ENCODE measurements at places on chromosomes 3 and 15.
A peak's percentile ranks its signal among the peaks of the same experiment; 100 is the strongest.

DNA sequence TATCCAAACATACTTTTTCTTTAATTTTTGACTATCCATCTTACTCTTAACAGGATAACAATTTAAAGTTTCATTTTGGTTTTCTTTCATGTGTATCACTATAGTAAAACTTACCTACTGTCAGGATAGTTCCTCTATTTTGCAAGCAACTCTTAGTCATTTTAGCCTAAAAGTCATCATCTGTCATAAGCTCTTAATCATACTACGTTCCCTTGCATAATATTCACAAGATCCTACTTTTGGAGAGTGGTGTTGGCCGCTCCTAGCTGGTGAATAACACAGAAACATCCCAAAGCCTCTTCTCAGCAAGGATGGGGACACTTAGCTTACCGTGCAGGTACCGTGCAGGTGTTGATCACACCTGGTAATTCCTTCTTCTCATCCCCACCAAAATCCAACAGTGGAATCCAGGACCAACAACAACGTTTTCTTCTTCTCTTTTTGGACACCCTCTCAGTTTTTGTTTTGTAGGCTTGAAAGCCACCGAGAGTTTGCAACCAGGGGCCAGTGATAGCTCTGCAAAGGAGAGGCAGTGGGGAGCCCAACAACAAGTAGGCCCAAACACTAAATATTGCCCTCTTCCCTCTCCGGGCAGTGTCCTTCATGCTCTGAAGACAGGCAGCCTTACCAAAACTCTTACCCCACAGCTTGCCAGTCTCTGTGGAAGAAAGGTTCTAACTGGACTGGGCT lies 433 bp downstream of the FILIP1L start:
- DNase-seq, result no peak

DNA sequence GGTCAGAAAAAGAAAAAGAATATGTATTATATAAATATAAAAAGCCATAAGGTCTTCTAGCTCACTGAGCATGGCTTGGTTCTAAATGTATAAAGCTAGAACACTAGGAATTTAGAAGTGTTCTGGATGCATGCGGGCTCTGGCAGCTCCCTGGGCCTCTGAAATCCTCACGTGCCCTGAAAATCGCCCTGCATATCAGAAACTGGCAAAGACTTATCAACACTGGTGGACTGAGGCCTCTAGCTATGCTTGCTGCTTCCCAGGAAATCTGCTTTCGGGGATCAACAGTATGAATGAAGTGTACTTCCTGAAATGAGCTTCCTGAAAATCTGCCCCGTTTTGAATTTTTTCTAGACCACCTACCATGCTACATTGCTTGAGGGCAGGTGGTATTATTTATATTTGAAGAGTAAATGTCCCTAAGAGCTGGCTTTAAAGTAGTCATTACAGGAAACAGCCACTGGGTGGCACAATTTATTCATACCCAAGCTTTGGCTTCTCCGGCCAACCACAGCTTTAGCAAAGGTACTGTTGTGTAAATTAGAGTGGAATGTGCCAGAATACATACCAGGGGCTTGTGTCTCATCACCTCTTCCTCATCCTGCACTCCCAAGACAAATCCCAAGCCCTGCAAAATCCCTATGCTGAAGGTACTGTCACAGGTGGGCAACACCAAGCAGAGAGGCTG lies 17.7 kb downstream of the CRTAP start:
- DNase-seq, result peak; percentile 32

DNA sequence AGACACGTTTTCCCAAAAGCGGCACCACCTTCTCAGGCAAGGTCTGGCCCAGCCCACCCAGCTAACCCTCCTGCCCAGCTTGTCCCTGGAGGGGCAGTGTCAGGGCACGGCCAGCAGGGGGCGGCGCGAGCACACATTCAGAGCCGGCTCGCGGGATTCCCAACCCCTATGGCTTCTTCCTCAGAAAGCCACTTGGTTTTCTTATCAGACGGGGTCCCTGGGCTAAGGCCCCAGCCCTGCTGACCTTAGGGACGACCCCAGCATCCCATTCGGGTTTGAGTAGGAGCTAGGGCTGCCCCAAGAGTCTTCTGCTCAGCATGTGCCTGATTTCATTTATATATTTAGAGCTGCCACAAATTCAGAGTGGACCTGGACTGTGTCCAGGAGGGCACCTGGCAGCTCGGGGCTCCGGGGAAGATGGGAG lies 14.5 kb downstream of the RLBP1 start:
- DNase-seq, result peak; percentile 66

DNA sequence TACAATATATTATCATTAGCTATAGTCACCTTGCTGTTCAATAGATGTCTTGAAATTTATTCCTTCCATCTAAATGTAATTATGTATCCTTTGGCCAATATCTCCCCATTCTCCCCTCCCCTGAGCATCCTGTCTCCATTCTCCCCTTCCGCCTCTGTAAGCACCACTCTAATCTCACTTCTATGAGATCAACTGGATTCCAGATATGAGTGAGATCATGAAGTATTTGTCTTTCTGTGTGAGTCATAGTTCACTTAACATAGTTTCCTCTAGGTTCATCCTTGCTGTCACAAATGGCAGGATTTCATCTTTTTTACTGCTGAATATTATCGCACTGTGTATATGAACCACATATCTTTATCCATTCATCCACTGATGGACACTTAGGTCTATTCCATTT lies 148.8 kb upstream of the NDN start:
- no peak for DNase-seq

- no peak for DNase-seq
Observed at GRCh38 chr3:58025406-58025805, 17.2 kb downstream of the FLNB start.

DNA sequence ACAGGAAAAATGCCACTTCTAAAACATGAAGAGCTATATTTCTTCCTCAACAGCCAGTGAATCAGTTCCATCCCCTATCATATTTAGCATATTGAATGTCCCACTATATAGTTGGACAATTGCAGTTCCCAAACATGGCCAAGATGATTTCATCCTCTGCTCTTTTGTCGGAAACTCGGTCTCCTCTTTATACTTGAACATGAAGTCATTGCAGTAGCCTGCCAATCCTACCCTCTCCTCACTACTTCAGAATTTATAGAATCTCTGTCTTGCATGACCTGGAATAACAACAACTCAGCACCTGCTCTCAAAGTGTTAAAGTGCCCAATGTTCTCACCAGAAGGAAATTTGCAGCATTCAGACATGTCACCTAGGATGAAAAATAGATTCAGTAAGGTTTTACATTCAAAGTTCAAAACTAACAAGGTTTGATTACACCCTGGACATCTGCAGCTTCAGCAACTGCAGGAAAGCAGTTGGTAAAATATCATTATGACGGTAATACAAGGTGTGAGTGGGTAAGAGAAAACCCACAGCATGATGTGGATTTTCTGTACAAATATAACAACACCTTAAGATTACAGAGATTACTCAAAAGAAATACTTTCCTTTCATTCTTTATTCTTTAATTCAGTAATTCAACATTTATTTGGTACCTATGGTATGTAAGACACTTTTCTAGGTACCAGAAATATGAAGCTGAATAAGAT lies 52.5 kb downstream of the TP63 start:
- no peak for DNase-seq

GRCh38 chr3:67940210-67940952 lies 286.0 kb upstream of the SUCLG2 start:
- DNase-seq, result no peak

All from stimulated activated CD4-positive, alpha-beta T cell treated with anti-CD3 and anti-CD28 coated beads, Interleukin-1b, Interleukin-23, amount 100 ng/mL, for 4 hours (primary cell).